ENCODE measurements at places on chromosomes 3 and 15.

DNA sequence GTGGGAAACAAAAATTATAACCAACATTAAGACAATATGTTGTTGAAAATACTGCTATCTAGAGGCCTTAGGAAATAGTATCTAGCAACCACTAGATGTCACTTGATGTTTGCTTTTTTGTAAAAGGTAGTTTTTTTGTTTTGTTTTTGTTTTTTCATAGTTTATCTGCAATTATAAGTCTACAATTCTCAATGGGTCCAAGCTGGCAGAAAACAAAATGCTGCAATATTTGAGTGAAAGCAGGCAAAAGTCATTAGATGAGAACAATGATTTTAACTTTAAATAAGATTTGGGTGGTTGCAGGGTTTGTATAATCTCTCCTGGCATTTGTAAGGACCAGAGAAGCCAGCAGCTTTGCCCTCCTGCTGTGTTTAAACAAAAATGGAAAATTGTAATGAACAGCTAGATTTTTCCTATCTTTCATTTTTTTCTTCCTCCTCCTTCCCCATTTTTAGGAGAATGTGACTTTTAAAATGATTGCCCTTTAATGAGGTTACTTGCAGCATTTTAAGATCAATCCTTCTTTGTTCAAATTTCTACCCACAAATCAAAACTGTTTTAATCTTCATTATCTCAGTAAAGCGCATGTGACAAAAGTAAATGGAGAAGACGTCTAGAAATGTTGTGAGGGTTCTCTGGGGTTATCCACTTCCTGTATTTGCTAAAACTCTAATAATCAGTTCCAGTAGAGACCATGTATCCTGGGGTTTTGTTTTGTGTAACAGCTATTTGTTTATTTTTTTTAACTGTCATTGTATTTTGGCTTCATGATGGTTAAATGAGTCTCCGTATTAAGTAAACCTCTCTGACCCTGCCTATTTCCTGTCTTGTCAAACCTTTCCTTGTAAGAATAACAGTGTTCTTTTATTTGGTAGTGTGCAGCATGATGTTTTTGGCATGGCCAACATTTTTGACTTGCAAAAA lies 27.3 kb downstream of the DUT start:
- DNase-seq, result no peak

GRCh38 chr3:195135917-195136316 lies 135.0 kb downstream of the XXYLT1 start:
- no peak for DNase-seq

- DNase-seq, result no peak
These were observed 48.7 kb upstream of the IREB2 start for GRCh38 chr15:78389322-78389721.

- DNase-seq, result no peak
These were observed 23.9 kb upstream of the GRIP2 start for GRCh38 chr3:14563946-14564539.

- no peak for DNase-seq
These were observed 109.5 kb downstream of the DPH6 start for GRCh38 chr15:35436422-35436821.

DNA sequence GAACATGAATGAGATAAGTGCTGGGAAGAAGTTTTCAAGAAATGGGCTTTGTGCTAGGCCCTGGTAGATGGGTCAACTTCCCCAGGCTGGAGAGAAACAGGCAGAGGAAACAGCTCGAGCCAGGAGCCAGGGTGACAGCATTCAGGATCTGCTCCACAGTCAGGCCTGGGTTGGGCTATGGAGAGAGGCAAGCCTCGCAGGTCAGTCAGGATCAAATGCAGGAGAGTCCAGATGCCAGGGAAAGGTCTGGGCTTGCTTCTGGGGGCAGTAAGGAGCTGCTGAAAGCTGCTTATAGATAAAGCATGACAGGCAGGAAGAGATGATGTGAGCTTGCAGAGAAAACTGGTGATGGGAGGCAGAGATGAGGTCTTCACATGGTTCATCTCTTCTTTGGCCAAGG lies 11.0 kb upstream of the USP3 start:
- DNase-seq, result no peak

GRCh38 chr3:14834807-14835466 lies 16.2 kb downstream of the FGD5 start:
- DNase-seq, result no peak

DNA sequence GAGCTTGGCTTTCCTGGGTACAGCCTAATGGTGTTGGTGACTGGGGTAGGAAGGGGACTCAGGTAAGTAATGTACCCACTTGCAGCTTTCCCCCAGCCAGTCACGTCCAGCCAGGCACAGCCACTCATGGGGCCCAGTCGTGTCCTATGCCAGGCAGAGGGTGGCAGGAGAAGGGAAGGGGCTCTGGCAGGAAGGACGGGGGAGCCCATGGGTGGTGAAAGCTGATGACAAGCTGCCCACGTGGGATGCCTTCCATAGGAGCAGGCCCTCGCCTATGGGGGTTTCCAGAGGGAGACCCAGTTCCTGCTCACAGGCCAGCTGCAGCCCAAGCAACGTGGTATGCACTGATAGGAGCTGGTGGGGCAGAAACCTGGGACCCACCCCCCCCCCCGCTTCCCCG lies 10.7 kb downstream of the CHAC1 start:
- DNase-seq, result no peak

DNA sequence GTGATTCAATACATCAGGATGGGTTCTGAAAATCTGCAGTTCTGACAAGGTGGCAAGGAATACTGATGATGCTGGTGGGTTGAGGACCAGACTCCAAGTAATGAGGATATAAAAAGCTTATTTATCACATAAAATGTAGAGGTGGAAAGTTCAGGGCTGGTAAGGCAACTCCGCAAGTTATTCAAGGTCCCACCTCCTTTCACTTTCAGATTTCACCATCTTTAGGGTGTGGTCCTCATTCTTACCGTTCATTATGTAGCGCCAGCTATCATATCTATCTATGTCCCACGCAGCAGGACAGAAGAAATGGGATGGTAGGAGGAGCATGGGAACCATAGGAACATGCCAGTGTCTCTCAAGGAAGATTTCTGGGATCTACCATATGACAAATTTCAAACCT lies 80.3 kb downstream of the IL1RAP start:
- DNase-seq, result no peak

DNA sequence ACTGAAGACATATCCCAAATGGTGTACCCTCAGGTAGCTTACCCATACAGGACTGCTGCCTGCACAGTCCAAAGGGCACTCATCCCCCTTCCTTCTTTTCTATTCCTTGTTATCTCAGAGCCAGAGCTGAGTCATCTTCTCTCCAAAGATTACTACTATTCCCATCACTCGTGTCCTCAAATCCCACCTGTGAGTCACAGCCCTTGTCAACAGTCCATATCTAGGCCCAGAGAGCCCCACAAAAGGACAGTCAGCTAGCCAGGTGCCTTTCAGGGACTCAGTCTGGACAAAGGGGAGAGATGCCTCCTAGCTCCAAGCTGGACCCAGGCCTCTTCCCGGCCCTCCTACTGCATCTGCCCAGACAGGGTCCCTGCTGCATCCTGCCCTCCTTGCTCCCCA lies 11.0 kb downstream of the PARP16 start:
- no peak for DNase-seq

DNA sequence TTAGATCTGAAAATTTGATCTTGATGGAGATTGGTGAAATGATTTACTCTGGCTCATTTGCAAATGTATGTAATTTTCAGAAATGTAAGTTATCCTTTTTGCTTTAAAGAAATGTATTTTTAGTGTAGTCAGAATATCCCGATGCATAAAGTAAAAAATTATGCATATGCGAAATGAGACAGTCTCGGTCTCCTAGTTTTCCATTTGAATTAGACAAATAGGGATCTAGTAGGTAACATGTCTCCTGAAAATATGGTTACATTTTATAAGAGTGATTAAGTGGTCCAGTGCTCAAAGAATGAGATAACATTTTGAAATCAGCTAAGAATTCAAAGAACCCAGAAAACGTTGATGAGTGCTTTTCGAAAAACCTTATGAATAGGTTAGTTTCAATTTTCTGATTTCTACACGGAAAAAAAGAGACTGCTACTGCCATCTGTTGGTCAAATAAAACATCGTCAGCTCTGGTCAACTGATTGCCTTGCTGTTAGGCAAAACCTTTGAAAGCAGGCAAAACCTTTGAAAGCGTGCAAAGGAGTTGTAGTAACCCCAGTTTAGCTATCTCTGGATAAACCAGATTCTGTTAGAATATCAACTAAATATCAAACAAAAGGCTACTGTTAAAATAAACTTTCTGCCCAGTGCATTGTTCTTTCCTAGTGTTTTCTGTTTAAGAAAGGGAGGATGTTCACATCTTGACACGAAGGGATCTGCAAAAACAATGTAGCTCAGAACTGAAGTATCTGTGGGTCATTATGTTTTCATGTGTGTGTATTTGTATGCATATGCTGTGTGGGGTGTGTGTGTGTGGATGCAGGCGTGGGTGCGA lies 59.3 kb upstream of the CHMP2B start:
- DNase-seq, result peak; percentile 53

DNA sequence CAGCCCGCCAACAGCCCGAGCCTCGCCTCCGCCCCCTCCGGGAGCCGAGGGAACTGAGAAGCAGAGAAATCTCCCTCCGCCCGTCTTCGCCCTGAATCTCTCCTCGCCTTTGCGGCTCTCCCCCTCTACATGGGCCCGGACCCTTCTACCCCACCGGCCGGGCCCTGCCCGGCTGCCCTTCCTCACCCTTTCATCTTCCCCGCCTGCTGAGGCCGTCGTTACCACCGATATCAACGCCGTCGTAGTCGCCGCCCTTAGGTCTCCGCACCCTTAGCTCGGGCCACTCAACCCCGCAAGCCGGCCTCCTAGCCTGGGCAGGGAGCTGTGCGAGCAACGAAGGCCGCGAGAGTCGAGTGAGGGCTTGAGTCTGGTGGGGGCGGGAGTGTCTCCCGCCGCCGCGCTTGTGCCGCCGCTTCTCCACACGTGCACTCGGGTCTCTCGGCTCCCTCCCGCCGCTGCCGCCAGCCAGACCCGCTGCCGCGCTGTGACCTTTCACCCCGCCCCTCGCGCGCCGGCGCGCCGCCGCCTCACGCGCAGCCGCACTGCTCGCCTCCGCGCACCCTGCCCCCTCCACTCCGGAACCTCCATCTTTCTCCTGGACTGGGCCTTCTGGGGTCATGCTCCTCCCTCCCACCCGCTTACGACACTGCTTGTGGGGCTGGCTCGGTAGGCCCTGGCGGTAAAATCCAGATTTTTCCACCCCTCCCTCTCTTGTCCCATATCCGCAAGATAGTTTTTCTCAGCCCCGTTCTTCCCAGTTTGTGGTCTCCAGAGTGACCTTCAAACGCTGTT lies at the start of gene NAA50:
TSS of gene NAA50 (minus strand) at position 494 of the 792 bp plus-strand sequence. CDS start at position 194, 300 bp downstream.
- DNase-seq, result peak; percentile 96

GRCh38 chr15:55884223-55884622 lies 109.2 kb downstream of the NEDD4 start:
- DNase-seq, result no peak

DNA sequence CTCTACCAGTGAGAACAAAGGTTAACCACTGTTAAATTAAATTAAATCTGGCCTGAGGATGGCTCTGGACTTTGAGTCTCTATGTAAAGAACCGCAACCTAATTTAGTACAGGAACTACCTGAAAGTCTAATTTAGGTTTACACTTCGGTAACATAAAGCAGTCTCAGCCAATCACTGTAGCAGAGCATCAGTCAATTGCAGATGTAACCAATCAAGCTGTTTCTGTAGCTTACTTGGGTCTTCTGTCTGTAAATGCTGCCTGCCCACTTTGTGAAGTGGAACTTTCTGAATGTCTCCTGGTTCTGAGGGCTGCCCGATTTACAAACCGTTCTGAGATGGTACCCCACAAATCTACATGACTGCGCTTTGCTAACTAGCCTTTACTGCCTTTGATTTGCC lies 39.1 kb upstream of the RASGRP1 start:
- DNase-seq, result no peak

DNA sequence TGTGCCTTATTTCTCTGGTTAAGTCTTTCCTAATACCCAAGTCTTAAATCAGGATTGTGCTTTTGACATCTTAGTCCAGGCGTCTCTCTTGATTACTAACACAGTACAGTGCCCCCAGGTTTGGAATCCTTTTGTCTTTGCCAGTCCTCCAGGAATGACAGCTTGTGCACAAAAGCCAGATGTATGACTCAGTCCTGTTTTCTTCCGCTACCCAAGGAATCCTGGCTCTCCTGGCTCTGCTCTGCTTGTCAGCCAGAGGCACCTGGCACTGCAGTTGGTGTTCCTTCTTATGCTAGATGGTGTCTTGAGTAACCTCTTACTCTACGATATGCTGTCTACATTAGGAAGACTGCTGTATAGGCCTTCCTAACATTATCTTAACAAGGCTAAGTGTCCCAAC lies 728.2 kb upstream of the NECTIN3 start:
- no peak for DNase-seq

GRCh38 chr15:54810496-54810895 lies 386.2 kb downstream of the RSL24D1 start:
- DNase-seq, result no peak

GRCh38 chr15:66939451-66940023 lies 125.9 kb upstream of the SMAD3 start:
- no peak for DNase-seq

DNA sequence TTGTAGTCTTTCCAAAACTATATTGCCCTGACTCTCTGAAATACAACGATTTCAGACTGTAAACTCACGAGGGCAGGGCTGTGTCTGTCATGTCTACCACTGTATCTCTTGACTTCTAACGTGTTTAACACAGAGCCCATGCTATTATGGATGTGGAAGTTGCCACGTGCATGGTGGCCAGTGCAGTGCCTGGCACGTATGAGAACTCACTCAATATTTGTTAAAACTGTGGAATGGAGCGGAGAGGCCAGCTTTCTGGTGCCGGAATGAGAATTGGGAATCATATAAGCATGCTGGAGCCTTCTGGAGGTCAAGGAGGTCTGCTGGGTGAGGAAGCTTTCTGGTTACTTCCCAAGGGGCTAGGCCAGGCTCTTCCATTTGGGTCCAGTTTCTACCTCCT lies 220.6 kb upstream of the LYSMD4 start:
- DNase-seq, result no peak

GRCh38 chr3:138376663-138377062 lies 28.3 kb downstream of the MRAS start:
- DNase-seq, result no peak

DNA sequence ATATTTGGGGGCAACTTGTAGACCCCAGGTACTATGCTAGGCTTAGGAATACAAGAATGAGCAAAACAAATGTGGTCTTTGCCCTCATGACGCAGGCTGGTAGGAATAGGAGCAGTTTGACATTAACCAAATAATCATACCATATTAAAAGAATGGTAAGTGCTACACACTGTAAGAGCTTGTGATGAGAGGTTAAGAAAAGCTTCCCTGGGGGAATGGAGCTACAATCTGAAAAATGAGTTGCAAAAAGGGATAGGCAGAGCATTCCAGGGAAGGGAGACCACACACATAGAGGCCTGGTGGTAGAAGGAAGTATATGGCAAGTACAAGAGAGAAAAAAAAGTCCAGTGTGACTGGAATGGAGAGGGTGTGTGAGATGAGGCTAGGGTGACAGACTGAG lies 37.3 kb downstream of the TMOD3 start:
- DNase-seq, result no peak

DNA sequence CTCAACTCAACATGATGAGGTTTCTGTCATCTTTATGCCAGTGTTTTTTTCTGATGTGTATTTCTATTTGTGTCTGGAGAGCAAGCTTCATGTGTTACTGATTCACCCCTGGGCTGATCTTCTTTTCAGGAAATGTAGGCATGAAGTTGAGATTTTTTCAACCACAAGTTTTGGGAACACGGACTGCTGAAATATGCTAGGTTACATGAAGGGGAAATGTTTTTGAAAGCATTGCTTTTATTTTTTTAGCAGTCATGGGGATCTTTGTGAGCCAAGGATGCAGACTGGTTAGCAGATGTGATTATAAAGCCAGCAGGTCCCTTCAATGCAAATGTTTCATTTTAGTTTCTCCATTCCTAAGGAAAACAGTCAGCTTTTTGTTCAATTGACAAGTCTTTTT lies 219.3 kb upstream of the COL8A1 start:
- no peak for DNase-seq
